ENCODE measurements at places on chromosomes 12 and 14.

- DNase-seq, result no peak
These were observed 27.3 kb upstream of the BBS10 start for GRCh38 chr12:76375470-76375869.

DNA sequence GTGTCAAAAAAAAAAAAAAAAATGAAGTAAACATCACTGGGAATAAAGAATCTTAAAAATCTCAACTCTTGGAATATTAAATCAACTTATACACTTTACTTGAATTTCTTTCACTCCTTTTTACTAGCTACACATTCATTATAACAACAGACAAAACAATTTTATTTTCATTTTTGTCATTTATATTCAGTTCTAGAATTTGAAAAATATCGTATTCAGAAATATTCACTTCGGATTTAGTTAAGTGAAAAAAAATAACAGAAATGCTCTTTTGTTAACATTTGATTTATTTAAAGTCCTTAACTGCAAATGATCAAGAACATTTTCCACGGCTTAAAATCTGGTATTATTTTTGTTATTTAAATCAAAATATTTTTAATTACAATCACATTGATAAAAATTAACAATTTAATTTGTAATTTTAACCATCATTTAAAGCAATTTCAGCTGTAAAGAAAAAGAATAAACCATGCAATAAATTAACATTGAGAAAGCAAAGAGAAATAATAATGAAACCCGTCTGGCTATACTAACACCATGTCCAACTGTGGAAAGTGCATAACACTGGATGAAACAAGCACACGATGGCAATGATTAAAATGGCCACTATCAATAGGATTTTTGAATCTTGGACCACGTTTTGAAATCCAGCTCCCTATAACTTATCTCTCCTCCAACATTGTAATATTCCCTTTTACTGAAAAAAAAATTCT lies 5.2 kb downstream of the FOXA1 start:
- no peak for DNase-seq

- no peak for DNase-seq
These were observed 298.3 kb downstream of the SSPN start for GRCh38 chr12:26493656-26494055.

DNA sequence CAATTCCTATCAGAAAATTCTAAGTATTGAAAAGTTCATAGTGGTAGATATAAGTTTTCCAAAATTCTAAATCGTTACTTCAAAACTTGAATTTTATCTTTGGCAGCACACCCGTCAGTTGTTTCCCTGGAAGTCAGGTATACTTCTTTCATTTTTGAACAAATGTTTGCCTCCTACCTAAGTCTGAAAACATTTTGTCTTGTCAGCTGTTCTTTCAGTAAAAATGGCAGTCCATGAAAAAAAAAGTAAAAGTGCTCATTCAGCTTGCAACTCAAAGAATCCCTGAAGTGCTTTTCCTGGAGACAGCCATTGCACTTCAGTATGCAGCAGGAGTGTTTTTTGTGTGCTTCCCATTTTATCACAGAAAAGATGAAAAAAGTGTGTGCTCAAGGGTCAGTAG lies 130.1 kb upstream of the NEDD1 start:
- DNase-seq, result no peak

GRCh38 chr14:50083467-50084337 lies 32.7 kb downstream of the VCPKMT start:
- peak; percentile 81 for DNase-seq

DNA sequence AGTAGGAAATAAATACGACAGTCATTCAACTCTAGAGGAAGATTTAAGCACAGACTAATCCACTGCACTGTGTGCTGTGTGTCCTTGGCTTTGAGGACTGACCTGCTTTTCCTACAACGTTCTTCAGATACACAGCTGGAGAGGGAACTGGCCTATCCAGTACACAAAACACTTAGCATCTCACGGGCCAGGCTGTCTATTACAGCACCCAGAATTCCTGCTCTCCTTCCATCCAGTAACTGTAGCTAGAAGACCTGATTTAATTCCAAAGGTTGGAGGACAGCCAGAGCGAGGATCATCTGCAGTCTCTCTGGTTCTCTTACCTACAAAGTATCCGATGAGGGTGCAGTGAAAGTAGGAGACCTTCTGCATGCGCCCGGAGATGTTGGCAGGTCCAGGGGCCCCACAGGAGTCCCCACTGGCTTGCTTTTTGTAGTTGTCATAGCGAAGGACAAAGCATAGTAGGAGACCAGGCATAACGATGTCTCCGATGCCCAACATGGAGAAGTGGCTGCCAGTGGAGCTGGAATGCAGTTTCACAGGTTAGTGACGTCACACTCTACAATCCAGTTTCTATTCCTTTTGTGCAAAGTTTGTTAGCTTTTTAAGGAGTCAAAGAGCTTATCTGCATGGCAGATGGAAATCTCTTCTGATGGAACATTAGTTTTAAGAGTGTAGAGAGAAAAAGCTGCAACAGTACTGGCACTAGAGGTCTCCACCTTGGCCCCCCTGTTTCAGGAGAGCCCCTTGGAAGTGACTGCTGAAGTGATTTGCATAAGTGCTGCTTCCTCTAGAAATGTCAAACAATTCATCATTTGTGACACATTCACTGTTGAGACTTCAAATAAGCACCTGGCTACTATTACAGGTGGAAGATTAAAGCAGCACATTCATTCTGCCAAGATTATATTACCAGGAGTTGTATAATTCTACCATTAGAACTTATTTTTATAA lies 41.7 kb downstream of the ACADS start:
- DNase-seq, result no peak

DNA sequence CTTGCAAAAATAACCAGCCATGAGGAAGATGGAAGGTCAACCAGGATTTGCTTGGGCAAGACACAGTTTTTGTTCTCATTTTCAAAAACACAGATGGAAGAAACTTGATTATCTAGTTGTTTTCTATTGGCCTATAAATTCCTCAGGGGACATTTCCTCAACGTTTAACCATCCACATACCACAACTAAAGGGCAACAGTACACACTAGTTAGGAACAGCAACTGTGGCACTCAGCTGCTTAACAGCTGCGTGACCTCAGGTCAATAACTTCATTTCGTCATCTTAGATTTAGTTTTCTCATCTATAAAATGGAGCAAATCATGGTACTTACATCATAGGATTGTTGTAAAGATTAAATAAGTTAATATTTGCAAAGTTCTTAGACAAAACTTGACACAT lies 18.7 kb downstream of the SSTR1 start:
- no peak for DNase-seq

- DNase-seq, result no peak
These were observed 197.4 kb upstream of the FRMD6 start for GRCh38 chr14:51454351-51454750.

DNA sequence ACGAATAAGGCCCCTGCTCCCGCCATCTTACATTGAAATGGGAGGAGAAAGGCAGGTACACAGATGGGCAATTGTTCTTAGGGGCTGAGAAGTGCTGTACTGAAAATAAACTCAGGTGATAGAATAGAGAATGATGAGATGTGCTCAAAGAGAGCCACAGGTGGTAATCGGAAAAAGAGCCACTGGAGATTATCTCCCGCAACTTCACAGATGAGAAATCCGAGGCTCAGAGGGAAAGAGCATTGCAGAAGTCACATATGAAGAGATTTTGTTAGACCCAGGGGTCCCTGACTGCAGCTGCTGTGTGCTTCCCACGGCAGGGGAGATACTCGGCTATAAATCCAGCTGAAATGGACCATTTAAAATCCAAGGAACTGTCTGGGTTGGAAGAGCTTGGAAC lies 73.7 kb downstream of the PRIMA1 start:
- no peak for DNase-seq

DNA sequence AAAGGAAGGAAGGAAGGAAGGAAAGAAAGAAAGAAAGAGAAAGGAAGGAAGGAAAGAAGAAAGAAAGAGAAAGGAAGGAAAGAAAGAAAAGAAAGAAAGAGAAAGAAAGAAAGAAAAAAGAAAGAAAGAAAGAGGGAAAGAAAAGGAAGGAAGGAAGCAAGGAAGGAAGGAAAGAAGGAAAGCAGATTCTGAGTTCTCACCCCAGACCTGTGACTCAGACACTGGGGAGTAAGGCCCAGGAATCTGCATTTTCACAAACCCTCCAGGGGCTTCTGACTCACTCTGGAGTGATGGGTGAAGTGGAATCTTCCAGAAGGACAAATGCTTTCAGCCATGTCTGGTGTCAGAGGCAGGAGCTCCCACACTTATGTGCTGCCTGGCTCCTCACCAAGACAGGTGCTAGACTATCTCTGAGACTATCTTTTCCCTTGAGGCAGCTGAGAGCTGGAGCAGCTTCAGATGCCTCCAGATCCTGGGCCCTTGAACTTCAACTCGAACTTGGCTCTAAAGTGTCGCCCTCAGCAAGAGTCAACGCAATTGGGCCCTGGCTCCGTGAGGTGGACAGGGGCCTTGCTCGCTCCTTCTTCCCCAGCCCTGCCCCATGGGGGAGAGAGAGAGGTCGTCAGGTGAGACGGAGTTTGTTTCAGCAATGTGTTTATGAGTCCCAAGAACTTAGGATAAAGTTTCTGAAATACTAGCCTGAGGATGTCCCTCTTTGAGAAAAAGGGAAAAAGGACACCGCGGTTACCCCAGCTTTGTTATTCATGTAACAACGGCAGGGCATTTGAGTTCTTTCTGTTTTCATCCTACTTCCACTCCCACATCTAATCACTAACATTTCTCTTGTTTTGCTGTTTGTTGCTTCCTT lies 19.8 kb upstream of the SCARB1 start:
- no peak for DNase-seq

DNA sequence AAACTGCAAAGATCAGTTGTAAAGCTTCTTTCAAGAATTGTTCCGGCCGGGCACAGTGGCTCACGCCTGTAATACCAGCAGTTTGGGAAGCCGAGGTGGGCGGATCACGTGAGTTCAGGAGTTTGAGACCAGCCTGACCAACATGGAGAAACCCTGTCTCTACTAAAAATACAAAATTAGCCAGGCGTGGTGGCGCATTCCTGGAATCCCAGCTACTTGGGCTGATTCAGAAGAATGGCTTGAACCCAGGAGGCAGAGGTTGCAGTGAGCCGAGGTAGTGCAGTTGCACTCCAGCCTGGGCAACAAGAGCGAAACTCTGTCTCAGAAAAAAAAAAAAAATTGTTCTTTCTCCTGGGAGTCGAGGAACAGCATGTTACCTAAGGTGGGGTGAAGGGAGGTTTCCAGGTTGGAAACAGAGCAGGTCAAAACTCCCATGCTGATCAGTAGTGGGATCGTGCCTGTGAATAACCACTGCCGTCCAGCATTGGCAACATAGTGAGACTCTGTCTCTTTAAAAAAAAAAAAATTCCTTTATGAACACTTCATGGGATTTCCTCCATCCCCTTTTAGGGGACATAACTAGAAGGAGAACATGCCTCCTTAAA lies 13.9 kb downstream of the FBXO34 start:
- no peak for DNase-seq

DNA sequence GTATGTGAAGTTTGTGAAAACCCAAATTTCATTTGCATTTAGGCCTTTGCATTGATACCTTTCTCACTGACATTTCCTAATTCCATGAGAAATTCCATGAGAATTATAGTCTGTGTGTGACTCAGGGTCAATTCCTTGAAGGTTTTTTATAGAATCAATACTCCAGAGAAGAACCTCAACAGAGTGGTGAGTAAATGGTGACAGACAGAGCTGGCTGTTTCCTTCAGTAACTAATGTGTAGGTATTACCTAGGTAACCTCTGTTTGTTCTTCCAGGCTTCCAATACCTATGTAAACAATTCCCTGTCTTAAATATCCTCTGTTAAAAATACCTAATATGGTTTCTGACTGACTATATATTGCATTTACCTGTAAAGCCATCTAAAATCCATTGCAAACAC lies 117.0 kb downstream of the TTC8 start:
- no peak for DNase-seq

- no peak for DNase-seq
These were observed 196.0 kb upstream of the SEL1L start for GRCh38 chr14:81729622-81730021.

DNA sequence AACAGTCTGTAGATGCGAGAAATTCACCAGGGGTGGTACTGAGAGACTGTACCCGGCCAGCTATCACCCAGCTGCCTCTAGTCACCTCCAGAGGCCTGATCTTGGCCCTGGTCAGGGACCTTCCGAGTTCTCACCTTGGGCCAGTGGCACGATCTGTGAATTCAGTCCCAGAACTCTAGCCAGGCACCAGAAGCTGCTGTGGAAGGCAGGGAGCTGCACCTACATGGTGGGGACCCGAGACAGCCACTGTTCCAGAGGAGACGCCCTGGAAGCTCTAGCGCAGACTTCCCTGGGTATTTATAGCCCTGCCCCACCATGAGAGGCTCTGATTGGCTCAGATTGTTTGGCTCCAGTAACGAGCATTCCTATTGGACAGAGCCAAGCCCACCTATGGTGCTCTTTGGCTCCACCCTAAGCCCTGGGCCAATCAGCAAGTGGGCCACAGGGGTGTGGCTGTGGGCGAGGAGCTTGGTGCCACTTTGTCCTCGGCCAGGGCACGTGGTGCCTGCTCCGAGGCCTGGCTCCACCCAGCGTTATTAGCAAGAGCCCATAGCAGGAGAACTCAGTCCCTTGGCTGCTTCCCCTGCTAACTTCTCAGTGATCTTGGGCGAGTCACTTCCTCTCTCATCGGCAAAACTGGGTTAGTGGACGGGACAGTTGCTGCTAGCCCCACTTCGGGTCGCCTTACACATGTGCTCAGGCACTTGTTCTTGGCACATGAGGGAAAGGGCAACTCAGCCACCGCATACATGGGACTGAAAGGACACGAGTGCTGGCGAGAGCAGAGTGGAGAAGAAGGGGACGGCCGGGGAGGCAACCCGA lies 89.0 kb upstream of the BCL11B start:
- DNase-seq, result no peak

- no peak for DNase-seq
These were observed 1832.8 kb upstream of the FLRT2 start for GRCh38 chr14:83697099-83697498.

DNA sequence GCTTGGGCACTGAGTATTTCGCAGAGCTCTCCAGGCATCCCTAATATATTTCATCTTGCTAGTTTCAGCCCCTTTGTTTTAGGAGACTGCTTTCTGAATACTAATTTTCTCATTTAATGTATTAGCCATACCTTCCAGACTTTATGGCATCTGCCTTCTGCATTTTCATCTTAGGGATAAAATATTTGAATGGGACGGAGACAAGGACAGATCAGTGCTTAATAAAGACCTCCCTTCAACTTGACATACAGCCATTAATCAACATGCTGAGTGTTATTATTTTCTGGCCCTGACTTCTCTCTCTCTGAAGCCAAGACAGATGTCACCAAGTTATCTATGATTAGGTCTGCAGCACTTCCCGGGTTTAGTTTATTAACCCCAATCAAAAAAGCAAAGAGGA lies 42.4 kb downstream of the CACNA2D4 start:
- no peak for DNase-seq

GRCh38 chr12:52715416-52715815 lies 12.1 kb upstream of the KRT77 start:
- DNase-seq, result no peak
